ENCODE measurements at places on chromosomes 16 and 17.

GRCh38 chr17:8894673-8895578, 27.5 kb upstream of the PIK3R6 start:
- peak; percentile 19 for DNase-seq

DNA sequence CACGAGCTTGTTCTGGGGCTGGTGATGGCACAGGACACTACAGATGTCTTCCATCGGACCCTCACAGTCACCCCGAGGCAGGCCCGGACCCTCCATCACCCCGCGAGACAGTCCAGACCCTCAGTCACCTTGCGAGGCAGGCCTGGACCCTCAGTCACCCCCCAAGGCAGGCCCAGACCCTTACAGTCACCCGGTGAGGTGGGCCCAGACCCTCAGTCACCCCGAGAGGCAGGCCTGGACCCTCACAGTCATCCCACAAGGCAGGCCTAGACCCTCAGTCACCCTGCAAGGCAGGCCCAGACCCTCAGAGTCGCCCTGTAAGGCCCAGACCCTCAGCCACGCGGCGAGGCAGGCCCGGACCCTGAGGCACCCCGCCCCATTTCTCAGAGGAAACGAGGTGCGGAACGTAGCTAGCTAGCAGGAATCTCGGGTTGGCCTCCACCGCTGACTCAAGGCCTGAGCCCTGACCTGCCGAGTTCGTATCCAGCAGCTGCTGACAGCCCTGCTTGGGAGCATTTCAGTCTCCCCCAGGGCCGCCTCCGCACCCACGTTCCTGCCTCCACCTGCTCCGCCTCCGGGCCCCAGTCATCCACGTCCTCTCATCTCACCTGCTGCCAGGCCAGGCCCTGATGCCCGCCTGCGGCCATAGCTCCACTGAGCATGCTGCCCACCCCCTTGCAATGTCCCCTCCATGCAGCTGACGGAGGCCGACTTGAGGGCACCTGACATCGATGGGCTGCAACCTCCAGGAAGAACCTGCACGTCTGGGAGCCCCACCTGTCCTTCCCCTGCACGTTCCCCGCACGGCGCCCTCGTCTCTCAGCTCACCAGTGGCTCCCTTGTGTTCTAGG, 28.7 kb downstream of the RPH3AL start:
- no peak for DNase-seq

DNA sequence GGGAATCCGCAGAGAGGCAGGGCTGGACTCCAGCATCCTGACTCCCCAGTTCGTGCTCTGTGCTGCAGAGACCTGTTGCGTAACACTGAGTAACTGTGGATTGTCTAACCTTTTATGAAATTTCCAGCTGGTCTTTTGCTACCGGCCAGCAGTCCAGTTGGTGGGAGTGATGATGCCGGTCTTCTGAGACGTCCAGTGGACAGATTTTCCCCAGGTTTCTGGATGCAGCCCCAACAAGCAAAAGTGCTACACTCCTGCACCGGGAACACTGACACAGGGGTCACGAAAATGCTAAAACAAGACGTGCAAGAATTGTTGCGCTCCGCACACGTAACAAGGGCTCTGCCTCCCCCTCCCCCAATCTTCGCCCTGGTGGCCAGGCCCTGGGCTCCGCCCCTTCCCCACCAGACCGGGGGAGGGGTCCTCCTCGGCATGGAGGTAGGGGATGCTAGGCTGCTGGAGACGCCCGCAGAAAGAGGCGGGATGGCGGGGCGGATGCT, 701 bp upstream of the MRC2 start:
- no peak for DNase-seq

GRCh38 chr17:78414178-78415162, 36.0 kb downstream of the PGS1 start:
- no peak for DNase-seq

DNA sequence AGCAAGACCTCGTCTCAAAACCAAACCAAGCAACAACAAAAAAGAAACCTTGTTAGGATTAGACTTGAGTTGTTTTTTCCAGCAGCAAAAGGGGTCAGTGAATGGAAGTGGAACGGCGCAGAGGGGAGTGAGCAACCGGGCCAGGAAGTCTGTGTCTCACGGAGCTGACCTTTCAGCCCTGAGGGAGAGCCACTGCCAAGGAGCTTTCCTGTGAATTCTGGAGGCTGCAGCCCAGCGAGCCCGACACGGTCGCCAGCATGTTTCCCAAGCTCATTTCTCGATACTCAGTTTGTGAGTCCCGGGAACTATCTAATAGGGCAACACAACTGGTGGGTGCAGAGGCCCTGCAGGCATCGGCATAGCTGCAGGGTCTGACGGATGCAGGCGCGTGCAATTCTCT, 19.6 kb downstream of the TELO2 start:
- no peak for DNase-seq

DNA sequence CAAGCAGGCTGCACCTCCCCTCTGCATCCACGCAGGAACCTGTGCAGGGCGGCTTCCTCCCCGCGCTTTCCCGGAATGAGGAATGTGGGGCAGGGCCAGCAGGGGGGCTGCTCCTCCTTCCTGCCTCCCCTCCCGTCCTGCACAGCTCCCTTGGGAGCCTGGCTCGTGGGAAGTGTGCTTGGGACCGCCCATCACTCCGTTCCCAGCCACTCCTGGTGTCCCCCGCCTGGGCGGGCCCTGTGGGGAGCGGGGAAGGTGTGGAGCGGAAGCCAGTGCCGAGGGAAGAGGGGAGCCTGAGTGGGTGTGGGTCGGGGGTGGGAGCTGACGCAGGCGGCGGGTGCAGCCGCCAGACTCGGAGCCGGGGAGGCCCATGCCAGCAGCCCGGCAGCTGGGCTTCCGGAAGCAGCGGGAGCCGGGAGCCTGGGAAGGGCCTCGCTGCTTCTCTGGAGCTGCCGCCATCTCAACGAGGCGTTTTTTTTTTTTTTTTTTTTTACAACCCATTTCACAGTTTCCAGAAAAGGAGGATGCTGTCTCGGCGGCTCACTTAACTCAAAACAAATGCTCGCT, 24.1 kb downstream of the BAHCC1 start:
- DNase-seq = peak; percentile 83

DNA sequence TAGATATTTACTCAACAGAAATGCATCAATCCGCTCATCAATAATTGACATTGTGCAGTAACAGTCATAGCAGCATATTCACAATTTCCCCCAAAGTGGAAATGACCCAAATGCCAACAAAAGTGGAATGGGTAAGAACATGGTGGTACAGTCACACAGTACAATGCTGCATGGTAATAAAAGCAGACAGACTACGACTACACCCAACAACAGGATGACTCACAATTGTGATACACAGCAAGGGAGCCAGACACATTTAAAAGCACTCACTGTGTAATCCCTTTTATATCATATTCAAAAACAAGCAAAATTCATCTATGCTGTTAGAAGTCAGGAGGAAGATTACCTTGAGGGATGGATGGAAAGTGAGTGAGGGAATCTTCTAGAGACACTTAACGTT, 76.5 kb upstream of the NUDT7 start:
- no peak for DNase-seq

DNA sequence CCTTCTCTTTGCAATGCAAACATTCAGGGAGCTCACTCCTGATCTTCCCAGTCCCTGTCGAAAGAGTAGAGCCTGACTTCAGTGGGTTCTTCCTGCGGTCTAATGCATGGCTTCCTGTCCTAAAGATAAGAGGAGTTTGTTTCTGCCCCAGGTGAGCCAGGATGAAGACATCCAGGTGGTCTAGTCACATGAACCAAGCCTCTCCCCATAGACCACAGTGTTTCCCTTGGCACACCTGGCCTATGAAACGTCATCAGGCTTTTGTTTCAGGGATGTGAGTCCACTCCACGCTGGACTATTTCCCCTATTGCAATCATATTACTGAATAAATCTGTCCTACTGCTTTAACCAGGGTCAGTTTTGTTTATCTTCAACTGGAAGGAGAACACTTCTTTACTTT, 21.1 kb downstream of the CES1 start:
- DNase-seq = no peak

GRCh38 chr17:40623419-40624210, 24.0 kb downstream of the SMARCE1 start:
- DNase-seq = no peak

DNA sequence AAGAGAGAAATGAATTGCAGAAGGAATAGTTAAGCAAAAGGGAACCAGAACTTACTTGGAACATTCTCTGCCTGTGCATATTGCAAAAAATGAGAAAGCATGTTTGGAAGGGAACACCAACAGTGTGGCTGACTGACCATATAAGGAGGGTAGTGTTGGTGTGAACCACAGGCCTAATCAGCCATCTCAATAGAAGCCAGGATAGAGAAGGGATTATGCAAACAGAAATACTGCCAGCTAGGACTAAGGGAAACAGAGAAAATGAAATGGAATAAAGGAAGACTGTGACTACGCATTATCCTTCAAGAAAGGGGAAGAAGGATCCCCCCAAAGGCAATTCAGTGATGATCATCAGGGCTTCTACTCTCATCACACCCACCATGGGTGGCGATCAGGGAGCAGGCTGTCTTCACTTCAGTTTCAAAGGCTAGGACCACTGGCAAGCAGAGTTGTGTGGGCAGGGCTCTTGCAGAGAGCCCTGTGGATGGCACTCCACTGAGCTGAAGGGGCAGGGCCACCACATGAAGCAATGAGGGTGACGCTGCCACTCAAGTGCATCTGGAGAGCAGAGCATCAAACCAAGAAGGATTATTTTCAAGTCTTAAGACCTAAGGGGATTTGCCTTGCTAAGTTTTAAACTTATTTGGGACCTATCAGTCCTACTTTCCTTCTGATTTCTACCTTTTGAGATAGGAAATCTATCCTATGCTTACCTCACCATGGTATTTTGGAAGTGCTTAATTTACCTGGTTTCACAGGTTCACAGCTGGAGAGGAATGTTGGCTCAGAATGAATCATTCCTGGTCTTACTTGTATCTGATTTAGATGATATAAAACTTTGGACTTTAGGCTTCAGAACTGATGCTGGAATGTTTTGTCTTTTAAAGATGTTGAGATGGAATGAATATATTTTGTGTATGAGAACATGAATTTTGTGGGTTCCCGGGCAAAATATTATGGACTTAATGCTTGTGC, 140.5 kb downstream of the SSH2 start:
- no peak for DNase-seq
